Spinal cord (tissue), 10 donors: ENCODE measurements at places on chromosomes 2 and 18. TPM values are rescaled to one million over a fixed set of nuclear protein-coding genes. Genes with fewer than 3 reads are reported as not detected.

The RFTN2 gene
- total RNA-seq: 76.5 TPM

The NPHP1 gene
- 16.8 TPM for total RNA-seq

The LCT gene
- total RNA-seq: 0.06 TPM

The PROKR1 gene
- 2.2 TPM for total RNA-seq

The MAL gene
- 19.5 TPM for total RNA-seq

The DPYSL5 gene
- 56.5 TPM for total RNA-seq

The MEP1B gene
- total RNA-seq: 0.20 TPM

The CRYBA2 gene
- total RNA-seq: not detected

The KRCC1 gene
- total RNA-seq: 18.3 TPM

The CAPN13 gene
- 0.20 TPM for total RNA-seq

The KIF1A gene
- total RNA-seq: 125 TPM

The MBP gene
- 619 TPM for total RNA-seq

The CCDC121 gene
- 12.8 TPM for total RNA-seq

The TFPI gene
- total RNA-seq: 94.6 TPM

The CXCR2 gene
- 3.3 TPM for total RNA-seq
